Fibroblast of pulmonary artery (primary cell): ENCODE measurements at places on chromosomes 7 and 10.

GRCh38 chr7:81604075-81604807 is 165.6 kb downstream of the HGF start:
- peak; percentile 100 for DNase-seq

GRCh38 chr10:89679986-89680385 is 21.4 kb upstream of the KIF20B start:
- DNase-seq, result no peak

DNA sequence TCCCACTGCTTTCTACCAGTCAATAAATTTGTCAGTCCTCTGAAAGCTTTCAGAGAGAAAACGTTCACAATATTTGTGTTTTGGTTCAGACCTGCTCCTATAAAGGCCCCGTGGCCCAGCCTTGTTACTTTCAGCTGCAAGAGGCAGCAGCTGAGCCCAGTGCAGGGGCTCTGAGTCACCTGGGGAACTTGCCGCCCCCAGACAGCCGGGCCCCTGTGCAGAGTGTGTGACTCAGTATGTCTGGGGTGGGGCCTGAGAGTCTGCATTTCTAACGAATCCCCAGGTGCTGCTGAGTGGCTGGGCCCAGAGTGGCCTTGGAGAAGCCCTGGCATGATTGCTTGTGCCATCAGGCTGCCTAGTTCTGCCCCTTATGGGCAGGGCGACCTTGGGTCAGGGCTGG is 303.5 kb downstream of the PAXIP1 start:
- DNase-seq, result no peak

- no peak for DNase-seq
Observed at GRCh38 chr7:105122619-105123018, 108.6 kb downstream of the KMT2E start.

DNA sequence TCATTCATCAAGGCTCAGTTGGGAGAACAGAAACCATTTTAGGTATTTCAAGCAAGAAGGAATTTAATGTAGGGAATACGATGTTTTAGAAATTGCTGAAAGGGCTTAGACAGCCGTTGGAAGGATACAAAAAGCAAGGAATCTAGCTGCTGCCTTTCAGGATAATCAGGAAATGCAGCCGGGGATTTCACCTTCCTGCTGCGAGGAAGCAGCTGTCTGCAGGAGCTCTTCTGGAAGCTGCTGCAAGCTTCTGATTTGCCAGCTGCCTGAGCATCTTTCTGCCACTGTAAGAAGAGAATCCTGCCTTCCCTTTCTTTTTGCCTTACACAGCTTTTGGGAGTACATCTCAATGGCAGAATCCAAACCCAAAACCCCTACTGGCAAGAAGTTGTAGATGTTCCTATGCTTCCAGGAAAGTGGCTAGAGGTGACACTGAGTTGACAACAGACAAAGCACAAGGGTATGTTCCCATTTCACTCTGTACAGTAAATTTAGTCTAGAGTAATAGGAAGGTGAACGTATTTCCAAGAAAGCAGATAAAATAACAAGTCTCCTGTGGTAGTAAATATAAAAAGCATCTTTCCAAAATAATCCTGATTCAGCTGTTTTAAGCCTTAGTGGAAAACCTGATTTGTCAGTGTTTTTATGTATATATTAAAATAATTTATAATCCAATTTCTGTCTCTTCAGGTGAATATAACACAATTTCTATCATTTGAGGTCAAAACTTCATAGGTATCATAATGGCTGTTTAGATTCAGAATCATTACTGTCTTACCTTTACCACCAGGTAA is 148.4 kb upstream of the LRGUK start:
- no peak for DNase-seq

DNA sequence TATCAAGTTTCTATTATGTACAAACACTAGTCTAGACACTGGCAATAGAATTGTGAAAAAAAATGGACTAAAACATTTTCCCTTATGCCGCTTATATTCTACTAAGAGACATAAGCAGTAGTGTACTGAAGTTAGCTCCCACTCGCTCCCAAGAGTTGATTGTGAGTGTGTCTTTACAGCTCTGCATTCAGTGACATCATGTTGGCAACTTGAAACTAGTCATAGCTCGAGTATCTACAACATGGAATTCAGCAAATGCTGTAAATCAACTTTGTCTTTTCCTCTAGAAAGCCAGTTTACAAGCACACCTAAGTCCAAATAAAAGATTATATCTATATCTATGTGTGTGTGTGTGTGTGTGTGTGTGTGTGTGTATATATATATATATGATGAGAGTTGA is 58.8 kb upstream of the MAGI2 start:
- peak; percentile 17 for DNase-seq
